ENCODE measurements at places on chromosomes 13 and 19.

DNA sequence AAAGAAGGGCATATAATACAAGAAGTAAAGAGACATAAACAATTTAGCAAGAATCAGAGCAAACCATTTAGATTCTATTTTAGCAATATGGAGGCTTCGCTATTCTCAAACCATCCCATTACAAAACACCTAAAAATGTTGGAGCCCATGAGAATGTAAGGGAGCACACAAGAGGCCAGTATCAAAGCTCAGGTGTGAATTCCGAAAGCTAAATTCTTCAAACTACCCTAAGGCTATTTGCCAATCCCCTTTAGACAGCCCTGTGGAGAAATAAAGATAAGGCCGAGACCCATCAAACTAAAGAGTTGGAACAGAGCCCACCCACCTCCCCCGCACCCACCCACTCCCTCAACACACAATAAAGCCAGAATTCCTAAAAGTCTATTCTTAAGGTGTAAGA is 210.8 kb upstream of the MAB21L1 start:
- DNase-seq = no peak

- no peak for DNase-seq
These were observed 46.7 kb downstream of the GJA3 start for GRCh38 chr13:20114066-20114610.

- no peak for DNase-seq
These were observed 60.0 kb upstream of the GPR183 start for GRCh38 chr13:99367106-99367616.

- DNase-seq = no peak
These were observed 385.8 kb downstream of the DLEU7 start for GRCh38 chr13:50457415-50458393.

DNA sequence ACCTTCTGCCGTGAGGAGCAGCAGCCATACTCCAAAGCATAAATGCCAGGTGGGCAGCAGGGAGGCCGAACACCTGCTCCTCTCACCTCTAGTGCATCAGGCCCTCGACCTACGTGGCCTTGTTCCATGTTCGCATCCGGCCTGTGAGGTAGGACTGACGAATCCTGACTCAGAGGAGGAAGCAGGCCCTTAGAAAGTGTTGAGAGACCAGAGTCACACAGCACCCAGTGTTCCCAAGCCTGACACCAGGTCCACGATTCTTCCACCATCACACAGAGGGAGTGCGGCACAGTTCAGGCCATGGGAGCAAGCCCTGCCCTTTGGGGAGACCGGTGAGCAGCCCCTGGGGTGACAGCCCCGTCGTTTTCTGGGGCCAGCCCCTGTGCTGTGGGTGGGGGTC is 14.7 kb downstream of the ATP12A start:
- DNase-seq = no peak

DNA sequence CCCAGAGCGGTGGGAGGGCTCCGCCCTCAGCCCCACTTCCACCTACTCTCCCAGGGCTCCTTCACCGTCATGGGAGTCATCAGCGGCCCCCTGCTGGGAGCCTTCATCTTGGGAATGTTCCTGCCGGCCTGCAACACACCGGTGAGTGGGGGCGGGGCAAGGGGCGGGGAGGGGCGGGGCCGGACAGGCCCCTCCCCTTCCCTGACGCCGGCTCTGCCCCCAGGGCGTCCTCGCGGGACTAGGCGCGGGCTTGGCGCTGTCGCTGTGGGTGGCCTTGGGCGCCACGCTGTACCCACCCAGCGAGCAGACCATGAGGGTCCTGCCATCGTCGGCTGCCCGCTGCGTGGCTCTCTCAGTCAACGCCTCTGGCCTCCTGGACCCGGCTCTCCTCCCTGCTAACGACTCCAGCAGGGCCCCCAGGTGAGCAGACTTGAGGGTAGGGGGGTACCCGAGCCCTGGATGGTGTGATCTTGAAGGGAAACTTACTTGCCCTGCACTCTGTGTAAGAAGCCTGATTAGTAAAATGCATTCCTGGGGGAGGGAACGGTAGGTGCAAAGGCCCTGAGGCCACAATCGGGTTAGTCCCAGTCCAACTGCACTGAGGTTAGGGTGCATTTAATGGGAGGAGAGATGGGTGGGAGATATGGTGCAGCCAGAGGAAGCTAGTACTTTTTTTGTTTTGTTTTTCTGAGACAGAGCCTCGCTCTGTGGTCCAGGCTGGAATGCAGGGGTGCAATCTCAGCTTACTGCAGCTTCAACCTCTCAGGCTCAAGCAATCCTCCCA is 12.1 kb downstream of the SLC5A5 start:
- no peak for DNase-seq

DNA sequence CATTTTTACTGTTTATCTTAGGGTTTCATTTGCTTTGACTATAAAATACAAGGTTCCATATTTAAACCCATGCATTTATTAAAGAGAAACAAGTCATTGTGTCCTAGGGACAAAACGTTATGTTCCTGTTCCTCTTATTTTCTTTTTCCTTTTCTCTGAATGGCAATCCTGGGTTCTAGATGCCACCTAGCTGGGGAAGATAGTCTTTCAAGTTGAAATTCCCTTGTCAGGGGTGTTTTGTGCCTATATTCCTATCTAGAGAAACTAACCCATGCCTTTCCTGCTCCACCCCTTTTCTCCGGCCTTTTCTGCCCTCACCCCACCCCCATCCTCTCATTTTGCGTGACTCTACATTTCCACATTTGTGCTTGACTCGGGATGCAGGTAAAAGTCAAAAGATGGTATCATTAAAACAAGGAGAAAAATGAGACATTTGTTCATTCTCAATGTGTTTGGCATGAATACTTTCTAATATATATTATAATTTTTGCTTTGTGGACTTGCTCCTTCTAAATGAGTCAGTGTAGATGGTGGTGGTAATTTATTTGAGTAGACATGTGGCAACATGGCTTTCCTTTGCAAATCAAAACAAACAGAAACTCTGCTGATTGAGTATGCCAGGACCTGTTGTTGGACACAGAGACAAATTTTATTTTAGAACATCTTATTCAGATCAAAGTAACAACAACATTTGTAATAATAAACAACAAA is 26.8 kb upstream of the STARD13 start:
- no peak for DNase-seq

- no peak for DNase-seq
These were observed 2.4 kb downstream of the HCN2 start for GRCh38 chr19:592101-592500.

DNA sequence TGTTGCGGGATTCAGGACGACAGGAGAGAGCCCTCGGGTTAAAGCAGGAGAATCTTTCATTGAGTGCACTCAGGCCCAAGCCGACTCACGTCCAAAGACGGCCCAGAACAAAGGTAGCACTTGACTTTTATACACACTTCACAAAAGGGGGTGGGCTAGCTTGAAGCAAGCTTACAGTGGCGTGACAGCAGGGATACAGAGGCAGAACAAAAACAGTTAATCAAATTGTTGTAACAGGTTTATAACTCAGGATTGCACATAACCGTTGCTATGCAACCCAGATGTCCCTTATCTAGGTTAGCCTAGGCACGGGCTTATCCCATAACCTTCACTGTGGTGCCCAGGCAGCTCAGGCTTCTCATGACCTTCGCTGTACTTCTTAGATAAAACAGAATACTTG is 2.0 kb downstream of the MED25 start:
- DNase-seq = no peak

DNA sequence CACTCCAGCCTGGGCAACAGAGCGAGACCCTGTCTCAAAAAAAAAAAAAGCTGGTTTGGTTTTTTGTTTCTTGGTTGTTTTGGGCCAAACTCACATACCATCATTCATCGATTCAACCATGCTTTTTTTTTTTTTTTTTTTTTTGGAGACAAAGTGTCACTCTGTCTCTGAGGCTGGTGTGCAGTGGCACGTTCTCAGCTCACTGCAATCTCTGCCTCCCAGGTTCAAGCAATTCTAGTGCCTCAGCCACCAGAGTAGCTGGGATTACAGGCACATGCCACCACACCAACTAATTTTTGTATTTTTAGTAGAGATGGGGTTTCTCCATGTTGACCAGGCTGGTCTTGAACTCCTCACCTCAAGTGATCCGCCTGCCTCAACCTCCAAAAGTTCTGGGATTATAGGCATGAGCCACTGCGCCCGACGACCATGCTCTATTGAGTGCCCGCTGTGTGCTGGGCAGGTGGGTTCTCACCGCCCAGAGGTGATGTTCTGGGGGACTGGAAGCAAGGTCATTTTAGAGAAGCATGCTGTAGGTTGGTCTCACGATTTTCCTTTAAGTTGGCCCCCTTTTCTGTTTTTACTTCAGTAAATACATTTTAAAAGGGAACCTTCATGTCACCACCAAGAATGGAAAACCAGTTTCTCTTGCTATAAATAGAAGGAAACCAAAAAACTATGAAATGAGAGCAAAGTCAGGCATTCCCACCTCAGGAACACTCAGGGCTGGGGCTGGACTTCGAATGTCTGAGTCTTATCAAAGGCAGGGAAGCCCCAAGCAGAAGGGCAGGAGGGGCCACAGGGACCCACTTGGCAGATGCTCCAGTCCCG is 8.3 kb upstream of the JUND start:
- no peak for DNase-seq

DNA sequence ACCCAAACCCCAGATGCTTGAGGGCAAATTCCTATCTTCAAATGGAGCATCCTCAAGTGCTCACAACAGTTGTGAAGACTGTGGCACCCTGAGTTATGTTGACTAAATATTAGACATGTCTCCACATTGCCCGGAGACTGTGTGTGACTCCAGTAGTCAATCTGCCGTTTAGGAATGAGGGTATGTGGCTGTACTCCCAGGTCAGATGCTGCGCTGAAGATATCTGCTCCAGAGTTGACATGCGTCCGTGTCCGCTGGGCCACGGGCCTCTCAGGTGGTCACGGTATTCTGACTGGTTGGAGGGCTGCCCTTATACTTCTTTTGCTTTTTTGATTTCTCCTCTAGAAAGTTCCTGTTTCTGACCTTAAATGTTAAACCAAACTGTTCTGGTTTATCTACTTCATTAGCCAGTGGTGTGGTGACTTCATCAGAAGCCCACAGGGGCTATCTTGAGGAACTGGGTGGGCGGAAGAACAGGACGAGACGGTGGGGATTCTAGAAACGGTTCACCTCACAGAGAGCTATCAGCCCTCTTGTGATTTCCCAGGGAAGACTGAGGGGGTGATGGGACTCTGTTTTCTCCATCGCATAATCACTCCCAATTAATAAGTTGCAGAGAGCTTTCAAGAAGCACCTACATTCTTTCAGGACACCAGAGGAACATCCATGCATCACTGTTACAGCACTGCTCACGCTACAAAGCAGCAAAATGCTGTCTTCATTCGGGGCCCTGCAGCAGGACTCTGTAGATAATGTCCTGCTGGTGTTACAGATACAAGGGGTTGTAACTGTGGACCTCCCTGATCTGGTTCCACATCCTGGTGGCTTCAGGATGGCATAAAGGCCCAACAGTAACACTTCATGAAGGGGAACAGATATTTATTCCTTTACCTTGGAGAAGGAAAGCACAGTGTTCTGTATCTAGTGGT is 1.3 kb upstream of the LCP1 start:
- no peak for DNase-seq

DNA sequence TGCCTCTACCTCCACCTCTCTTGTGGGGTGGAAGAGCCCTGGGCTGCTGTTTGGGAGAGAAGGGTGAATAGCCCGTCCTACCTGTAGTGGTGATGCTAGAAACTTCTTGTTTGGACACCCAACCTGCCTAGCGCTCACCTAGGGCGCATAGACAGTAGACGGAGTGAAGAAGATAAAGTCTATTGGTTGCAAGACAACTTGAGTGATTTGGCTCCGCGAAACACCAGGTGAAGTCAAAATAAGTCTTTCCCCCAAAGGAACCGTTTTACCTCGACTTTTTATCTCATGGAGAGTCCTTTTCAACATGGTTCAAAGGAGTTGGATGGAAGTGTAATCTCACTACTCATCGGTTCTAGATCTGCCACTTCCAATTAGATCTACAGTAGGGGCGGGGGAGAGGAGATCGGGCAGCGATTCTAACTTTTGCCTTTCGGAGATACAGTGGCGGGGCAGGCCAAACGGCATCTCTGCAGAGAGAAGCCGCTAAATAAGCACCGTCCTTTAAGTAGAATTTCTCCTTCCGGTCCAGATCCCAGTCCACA is 694 bp upstream of the ZIC5 start:
- DNase-seq = no peak

- no peak for DNase-seq
These were observed 40.0 kb downstream of the MYO16 start for GRCh38 chr13:108669381-108669780.

DNA sequence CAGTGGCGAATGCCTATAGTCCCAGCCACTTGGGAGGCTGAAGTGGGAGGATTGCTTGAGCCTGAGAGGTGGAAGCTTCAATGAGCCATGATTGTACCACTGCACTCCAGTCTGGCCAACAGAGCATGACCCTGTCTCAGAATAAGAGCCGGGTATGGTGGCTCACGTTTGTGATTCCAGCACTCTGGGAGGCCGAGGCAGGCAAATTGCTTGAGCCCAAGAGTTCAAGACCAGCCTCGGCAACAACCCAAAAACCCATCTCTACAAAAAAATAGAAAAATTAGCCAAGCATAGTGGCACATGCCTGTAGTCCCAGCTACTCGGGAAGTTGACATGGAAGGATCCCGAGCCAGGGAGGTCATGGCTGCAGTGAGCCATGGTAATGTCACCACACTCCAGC is 5.3 kb upstream of the NECTIN2 start:
- DNase-seq = no peak

- DNase-seq = no peak
These were observed 30.1 kb downstream of the KLF12 start for GRCh38 chr13:74103970-74104555.

DNA sequence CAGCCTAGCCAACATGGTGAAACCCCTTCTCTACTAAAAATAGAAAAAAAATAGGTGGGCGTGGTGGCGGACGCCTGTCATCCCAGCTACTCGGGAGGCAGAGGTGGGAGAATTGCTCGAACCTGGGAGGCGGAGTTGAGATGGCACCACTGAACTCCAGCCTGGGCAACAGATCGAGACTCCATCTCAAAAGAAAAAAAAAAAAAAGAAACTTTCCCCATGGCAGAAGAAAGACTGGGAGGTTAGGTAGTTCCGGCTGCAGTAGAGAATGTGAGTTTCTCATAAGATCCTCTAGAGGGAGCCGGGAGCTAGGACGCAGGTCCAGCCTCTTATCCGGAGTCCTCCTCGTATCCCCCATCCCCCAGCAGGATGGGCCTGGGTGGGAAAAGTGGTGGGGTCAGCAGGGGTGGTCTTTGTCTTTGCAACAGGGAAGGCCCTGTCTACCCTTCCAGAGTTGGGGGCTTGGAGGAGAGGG is 13.2 kb upstream of the CREB3L3 start:
- no peak for DNase-seq

DNA sequence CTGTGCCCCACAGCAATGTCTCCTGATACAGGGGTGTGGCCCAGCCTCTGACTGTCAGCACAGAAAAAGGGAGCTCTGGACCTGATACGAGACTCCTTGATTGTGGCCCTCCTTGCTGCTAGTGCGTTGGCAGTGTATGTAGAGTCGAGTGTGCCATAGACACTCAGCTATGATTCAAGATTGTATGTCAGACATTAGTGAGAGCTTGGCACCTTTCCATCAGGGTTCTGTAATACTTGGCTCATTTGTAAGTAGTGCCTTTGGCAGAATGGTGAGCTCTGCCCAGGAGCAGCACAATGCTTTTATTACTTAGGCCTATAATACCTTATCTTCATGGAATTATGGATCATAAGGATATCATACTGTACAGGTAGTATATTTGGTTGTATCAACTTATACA is 83.4 kb downstream of the ATP8A2 start:
- DNase-seq = no peak

Measured in stimulated activated CD4-positive, alpha-beta T cell treated with anti-CD3 and anti-CD28 coated beads, Interleukin-2, amount 100 ng/mL, for 48 hours (primary cell).